ENCODE measurements at places on chromosomes 3 and 15.

- no peak for DNase-seq
These were observed 759 bp downstream of the CD96 start for GRCh38 chr3:111542611-111543300.

- no peak for DNase-seq
These were observed 28.5 kb upstream of the CMSS1 start for GRCh38 chr3:99789011-99789721.

DNA sequence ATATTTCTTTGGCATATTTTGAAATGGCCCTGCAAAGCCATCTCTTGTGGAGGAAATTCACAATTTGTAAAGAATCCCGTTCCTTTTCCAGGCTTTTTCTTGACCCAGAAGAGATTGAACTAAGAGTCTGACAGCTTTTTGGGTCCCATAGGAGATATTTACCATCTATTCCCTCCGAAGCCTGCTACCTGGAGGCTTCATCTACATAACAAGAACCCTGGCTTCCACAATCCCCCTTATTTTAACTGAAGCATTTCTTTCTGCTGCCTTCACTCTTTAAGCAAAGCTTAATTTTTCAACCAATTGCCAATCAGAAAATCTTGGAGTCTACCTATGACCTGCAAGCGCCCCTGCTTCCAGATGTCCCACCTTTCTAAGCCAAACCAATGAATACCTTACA, 248.1 kb upstream of the GADL1 start:
- no peak for DNase-seq

GRCh38 chr3:118863731-118864322, 170.8 kb downstream of the IGSF11 start:
- no peak for DNase-seq

DNA sequence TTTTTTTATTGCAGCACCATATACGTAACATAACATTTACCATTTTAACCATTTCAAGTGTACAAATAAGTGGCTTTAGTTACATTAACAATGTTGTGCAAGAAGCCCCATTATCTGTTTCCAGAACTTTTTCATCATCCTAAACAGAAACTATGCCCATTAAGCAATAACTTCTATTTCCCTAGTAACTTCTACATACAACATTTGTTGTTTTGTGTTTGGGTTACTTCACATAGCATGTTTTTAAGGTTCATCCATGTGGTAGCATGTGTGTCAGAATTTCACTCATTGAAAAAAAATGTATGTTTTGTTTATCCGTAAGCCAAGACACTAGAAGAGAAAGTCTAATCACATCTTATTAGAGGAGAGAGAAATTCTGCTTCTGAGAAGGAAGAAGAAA, 450.5 kb upstream of the PDZRN3 start:
- no peak for DNase-seq

GRCh38 chr3:115667738-115668065, 44.4 kb downstream of the GAP43 start:
- no peak for DNase-seq

GRCh38 chr3:120680193-120680894, 1.7 kb downstream of the HGD start:
- no peak for DNase-seq

- DNase-seq = no peak
These were observed 52.4 kb downstream of the TSC22D2 start for GRCh38 chr3:150460484-150460883.

DNA sequence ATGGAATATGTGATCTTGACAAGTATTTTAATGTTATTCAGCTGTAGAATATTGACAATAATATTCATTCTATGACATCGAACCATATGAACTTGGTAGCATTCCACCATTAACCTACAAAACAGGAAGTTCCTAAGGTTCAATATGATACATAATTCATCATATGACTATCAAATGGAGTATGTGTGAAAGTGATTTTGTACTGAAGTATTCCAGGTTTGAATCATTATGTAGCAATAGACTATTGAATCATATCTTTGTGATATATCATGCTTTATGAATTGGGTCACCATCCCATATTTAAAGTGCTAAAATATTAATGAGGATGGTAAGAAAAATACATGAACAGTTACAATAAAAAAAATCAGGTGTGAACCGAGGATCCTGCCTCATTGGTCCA, 95.1 kb downstream of the TP63 start:
- no peak for DNase-seq

DNA sequence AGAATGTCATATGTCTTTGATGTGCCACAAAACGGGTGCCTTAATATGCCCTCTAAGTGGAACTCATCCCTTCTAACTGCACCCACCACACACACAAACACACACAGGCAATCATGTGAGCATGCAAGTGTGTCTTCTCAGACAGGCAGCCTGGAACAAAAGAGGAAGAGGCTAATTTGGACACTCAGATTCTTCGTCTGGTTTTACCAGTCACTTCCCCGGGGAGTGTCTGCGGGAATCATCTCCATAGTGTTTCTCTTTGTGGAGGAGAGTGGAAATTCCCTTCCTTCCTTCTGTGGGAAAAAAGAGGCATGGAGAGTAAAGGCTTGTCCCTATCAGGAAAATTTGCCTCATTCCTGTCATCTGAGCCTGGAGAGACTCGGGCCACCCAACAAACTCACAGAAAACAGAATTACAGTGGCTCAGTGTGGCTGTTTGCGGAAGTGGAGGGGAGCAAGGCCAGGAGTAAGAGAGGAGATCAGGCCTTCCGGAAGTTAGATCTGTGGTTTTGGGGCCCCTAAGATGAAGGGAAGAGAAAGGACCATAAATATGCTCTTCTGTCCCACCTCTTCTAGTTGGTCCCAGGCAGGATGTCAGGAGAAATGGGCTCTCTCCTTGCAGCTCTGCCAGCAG, 212.6 kb upstream of the SEMA6D start:
- no peak for DNase-seq

DNA sequence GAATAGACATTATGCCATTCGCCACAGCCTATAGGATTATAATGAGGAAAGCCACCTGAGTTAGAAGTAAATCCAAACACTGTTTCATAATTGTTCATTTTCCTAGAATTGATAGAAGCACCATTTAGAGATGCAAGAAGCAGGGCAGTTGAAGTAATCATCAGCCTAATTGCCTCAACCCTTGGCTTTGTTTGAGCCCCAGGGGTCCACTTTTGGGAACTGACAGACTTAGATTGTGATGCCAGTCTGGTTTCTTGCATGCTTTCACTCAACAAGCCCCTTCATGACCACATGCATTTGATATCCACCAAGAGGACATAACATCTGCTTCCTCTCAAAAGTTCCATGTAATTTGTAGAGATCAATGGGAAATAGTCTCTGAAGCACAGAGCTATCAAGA, 97.2 kb upstream of the COL8A1 start:
- DNase-seq = no peak

GRCh38 chr15:56783156-56783856, 50.0 kb upstream of the ZNF280D start:
- no peak for DNase-seq

- DNase-seq = no peak
These were observed 480.5 kb downstream of the OTOL1 start for GRCh38 chr3:161977063-161977462.

DNA sequence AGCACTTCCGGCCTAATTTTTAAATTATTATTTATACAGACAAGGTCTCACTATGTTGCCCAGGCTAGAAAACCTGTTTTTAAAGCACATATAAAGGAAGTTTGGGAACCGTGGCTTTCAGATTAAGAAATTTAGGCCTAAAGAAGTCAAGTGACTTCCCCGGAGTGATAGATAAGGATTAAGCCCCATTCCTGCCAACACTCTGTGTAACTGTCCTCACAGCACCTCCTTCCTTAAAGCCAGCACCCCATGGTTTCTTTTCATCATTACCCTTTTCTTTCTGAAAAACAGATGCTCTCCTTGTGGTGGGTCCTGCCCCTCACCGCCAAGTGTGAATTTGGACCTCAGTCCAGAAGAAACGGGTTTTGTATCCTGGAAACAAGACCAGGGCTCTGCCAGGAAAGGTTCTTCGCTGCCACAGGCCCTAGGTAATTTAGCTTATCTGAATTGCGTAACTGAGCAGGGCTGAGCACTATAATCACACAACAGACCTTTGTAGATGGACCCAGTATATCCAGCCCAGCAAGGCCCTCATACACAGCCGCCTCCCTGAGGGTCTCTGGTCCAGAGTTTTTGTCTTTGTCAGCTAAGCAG, 231.3 kb downstream of the PLCL2 start:
- DNase-seq = no peak

- no peak for DNase-seq
These were observed 7.0 kb upstream of the PLA1A start for GRCh38 chr3:119590706-119591105.

- DNase-seq = no peak
These were observed 204.7 kb downstream of the GREM1 start for GRCh38 chr15:32922541-32922940.

DNA sequence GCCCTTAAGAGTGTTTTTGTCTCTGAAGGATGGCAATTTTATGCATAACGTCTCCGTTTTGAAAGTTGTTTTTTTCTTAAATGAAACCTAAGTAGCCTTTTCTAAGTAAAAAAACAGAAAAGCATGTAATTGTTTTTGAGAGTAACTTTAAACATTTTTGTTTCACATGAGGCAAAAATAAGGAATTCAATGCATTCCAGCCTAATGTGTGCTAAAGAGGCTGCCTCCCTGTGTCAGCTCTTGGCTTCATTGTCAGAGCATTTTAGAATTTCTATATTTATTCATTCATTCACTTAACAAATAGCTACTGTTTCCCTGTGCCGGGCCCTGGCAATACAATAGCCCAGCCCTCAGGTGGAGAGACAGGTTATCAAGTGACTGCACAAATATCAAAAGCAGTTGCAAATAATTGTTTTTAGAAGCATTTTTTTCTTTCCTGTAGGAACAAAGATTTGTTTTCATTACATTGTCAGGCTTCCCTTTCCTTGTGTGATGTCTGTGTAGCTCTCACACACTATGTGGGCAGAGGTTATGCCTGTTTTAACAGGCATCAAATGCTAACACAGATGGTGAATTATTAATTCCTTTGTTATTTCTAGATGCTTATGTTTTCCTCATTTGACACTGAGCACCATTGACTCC, 81.9 kb downstream of the CCK start:
- no peak for DNase-seq

GRCh38 chr3:13277196-13277813, 142.8 kb downstream of the NUP210 start:
- DNase-seq = no peak

- DNase-seq = no peak
These were observed 24.5 kb downstream of the ABHD6 start for GRCh38 chr3:58261954-58262666.

GRCh38 chr3:81382470-81382869, 379.0 kb downstream of the GBE1 start:
- DNase-seq = no peak

DNA sequence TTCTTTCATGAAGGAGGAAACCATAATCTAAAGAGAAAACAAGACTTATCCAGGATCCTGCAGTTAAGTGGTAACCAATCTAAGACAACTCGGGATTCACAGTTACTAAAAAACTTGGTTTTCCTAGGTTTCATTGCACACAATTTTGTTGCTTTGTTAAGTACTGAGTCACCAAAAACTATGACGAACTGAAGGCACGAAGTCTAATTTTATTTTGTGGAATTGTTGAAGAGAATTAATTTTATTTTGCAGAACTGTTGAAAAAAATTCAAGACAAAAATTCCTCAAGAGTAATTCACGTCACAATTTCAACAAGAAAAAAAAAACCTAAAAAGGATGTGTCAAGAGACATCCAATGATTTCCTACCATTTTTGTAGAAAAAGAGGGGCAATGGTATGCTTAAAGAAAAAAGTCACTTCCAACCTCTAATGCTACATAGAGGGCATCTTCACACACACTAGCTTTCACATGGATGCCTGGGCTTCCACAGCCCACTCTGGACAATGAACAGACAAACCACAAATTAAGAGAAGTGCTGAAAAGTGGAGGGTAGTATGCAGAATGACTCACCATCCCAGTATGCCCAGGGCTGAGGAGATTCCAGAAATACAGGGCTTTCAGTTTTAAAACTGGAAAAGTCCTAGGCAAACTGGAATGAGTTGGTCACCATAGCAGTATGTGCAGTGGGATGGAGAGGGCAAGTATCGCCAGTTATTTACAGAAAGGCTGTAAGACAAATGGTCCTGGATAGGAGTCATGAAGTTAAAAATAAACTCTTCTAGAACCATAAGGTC, 29.2 kb downstream of the PLOD2 start:
- no peak for DNase-seq

GRCh38 chr3:7650466-7650865, 789.6 kb downstream of the GRM7 start:
- no peak for DNase-seq

- DNase-seq = no peak
These were observed 9.7 kb upstream of the PGPEP1L start for GRCh38 chr15:99017322-99017701.

DNA sequence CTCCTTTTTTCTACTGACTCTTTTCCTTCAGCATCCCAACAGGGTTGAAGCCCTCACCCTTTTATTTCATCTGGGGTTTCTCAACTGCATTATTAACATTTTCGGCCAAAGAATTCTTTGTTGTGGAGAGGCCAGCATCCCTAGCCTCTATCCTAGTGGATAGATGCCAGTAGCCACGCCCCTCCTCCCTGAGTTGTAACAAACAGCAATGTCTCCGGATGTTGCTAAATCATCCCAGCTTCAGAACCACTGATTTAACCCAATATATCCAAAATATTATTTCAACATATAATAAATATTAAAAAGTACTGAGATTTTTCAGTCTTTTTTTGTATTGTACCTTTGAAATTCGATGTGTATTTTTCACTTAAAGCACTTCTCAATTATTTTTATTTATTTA, 2.0 kb upstream of the RNF111 start:
- no peak for DNase-seq

GRCh38 chr15:35290301-35290721, 205.2 kb upstream of the NANOGP8 start:
- DNase-seq = no peak

DNA sequence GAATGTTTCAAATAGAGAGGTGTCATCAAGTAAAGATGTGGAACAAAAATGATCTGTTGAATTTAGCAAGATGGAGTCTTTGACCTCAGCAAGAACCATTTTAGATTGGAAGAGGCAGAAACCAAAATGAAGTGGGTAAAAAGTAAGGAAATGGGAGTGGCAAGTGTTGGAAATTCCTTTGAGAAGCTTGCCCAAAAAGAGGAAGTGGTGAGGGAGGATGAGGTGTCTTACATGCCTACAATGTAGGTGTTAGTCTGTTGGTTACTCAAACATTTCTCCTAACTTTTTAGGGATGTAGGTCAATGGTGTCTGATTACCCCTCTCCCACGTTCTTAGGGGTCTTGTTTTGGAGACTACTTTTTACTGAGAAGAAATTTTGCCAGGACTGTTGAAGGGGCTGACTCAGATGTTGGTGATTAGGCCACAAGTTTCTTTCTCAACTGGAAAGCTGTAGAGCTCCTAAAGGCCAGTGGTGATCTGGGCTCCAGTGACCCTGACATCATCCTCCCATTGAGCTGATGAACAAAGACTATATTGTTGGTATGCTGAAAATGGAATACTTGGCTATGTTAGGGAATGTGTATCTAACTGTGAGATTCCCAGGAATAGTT, 5.1 kb downstream of the PPP2R3A start:
- DNase-seq = no peak

GRCh38 chr15:89041507-89041906, 46.7 kb upstream of the ABHD2 start:
- DNase-seq = no peak

Measured in activated CD4-positive, alpha-beta T cell treated with anti-CD3 and anti-CD28 coated beads, Interleukin-2, amount 50 U/mL, for 1 hour (primary cell).